ENCODE measurements at places on chromosomes 5 and 9. TPM values are rescaled to one million over a fixed set of nuclear protein-coding genes. Genes with fewer than 3 reads are reported as not detected.

The FRMD3 gene
- total RNA-seq: 0.29 TPM

The LRRTM2 gene
- 0.54 TPM for total RNA-seq

The MLANA gene
- not detected for total RNA-seq

The GARIN3 gene
- not detected for total RNA-seq

The BTF3 gene
- 524 TPM for total RNA-seq

The HAND1 gene
- not detected for total RNA-seq

GRCh38 chr9:85717220-85717619, 24.5 kb downstream of the AGTPBP1 start:
- DNase-seq: no peak

DNA sequence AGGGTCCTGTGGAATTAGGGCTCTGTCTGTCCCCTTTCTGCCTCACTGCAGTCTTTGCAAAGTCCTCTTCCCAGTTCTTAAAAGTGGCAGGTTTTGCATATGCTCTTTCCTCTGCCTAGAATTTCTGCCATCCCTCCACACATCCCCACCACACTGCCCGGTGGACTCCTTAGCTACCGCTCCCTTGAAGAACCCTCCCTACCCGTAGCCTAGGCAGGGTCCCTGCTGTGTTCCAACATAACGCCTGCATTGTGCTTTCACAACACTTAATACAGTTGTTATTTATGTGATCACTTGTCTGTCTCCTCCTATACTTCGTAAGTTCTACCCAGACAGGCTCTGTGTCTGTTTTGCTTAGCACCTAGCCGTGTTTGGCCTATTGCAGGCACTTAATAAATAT, 142.5 kb upstream of the DMRT1 start:
- DNase-seq: no peak

- DNase-seq: no peak
Observed at GRCh38 chr5:2206293-2207108, 323.8 kb upstream of the IRX4 start.

DNA sequence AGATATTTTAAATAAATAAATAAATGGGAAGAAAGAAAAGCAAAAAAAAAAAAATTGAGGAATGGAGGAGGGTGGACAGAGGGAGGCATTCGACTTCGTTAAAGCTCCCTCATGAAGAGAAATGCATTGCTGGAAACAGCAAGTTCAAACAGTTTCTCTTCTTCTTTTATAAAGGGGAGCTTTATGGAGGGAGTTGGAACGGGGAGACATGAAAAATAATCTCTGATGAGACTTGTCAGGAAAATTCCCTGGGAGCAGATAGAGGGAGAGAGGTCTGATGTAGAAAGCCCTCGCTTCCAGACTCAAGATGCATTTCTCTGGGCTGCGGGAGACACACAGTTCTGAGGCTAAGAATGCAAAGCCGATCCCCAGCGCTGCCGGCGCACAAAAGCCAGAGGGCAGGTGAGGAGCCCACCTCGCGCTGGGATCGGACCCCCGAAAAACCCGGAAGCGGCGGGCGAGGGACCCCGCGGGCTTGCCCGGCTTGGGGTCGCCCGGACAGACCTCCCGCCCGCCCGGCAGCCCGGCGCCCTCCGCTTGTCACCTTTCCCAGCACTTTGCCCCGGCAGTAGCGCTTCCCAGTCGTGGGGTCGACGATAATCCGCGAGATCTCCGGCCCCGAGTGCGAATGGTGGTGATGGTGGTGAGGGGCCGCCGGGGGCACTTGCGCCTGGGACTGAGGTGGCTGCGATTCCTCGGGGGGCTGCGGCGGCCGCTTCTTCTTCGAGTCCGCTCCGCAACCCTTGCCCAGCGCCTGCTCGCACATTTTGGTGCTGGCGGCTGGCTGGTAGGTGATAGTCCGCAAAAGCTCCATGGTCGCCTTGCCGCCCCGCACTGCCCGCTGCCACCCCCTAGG, 512 bp downstream of the PLK2 start:
- DNase-seq: no peak

GRCh38 chr9:86821006-86821845, 126.1 kb downstream of the GAS1 start:
- peak; percentile 12 for DNase-seq

GRCh38 chr9:125561509-125562148, 145.4 kb downstream of the MAPKAP1 start:
- no peak for DNase-seq

- no peak for DNase-seq
Observed at GRCh38 chr9:89008055-89008743, 16.9 kb downstream of the S1PR3 start.

- DNase-seq: no peak
Observed at GRCh38 chr9:98191181-98191608, 1.2 kb downstream of the CORO2A start.

GRCh38 chr9:91006046-91006445, 204.4 kb downstream of the SYK start:
- DNase-seq: no peak

GRCh38 chr5:33476992-33477391, 36.2 kb downstream of the TARS1 start:
- DNase-seq: peak; percentile 22
